Naive B cell (primary cell): ENCODE measurements at places on chromosomes 11 and 22.

- no peak for DNase-seq
Observed at GRCh38 chr11:68011051-68011943, 1.2 kb downstream of the ALDH3B1 start.

DNA sequence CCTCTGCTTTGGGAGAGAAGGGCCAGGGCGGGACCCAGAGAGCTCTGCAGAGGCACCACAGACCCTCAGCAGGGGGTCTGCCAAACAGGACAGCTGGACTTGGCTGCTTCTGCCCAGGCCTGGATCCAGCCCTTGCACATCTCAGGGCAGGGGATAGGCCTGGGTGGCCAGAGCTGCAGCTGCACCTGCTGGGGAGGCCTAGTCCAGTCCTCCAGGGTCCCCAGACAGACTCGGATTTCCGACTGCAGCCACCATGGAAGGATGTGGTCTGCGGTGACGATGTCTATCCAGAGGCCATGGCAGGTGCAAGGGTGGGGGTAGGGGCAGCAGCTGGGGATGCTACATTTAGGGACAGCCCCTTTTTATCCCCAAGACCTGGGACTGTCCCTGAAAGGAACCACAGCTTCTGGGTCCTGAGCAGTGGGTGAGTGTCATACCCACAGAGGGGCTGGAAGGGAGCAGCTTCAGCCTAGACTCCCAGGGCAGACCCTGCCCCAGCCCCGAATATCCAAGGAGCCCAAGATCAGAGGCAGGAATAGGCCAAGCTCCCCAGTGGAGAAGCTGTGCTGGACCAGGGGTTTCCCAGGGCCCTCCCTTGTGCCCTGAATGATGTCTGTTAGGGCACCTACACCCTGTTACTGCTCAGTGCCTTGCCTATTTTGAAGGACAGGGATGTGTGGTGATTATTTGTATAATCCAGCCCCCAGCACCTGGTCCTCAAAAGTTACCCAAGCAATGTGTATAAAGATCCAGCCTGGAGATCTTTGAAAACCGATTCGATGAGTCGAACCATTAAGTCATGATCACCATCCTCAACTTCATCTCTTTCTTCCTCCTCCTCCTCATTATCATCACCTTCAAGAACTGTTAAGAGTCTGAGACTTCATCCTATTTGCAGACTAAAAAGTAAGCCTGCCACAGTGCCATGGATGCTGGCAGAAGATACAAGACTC is 2.5 kb upstream of the IGLL5 start:
- DNase-seq, result peak; percentile 95

DNA sequence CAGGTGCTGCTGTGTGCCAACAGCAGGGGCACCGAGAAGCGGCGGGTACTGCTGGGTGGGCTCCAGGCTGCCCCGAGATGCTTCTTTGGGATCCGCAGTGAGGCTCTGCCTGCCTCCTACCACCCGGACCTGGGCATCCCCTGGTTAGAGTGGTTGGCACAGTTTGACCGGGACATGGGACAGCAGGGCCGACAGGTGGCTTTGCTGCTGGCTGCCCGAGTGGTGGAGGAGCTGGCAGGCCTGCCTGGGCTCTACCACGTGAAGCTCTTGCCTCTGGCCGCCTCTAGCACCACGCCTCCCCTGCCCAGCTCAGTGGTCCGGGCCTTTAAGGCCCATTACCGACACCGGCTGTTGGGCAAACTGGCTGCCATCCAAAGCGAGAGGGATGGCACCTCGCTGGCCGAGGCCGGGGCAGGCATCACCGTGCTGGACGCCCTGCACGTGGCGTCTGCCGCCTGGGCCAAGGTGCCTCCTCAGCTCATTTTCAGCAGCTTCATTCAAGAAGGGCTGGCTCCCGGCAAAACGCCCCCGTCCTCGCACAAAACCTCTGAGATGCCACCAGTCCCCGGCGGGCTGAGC is 1.9 kb downstream of the TIGD3 start:
- DNase-seq, result no peak

GRCh38 chr22:46105494-46106278 is 44.6 kb upstream of the PPARA start:
- no peak for DNase-seq

- DNase-seq, result no peak
Observed at GRCh38 chr11:118252688-118253087, 523 bp upstream of the MPZL3 start.

DNA sequence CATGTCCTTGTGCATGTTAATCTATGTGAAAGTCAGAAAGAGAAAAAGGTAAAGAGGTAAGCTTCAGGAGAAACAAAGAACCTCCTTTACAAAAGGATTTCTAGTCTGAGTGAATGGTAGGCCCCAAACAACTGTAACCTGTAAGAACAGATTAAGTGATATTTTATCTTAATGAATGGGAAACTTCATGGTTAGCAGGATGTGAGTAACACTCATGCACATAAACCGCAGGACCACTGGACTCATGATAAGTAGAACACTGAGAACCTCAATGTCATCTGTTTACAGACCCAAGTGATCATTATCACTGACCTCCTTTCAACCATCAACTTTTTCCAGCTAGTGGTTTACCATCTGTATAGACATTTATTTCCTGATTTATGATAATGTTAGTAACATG is 19.9 kb downstream of the OR8G5 start:
- no peak for DNase-seq

- DNase-seq, result no peak
Observed at GRCh38 chr22:30400159-30400558, 3.3 kb downstream of the SEC14L2 start.

GRCh38 chr22:41256254-41257253 is 15.8 kb upstream of the CHADL start:
- no peak for DNase-seq

- DNase-seq, result no peak
Observed at GRCh38 chr22:46668116-46668515, 47.9 kb downstream of the GRAMD4 start.

DNA sequence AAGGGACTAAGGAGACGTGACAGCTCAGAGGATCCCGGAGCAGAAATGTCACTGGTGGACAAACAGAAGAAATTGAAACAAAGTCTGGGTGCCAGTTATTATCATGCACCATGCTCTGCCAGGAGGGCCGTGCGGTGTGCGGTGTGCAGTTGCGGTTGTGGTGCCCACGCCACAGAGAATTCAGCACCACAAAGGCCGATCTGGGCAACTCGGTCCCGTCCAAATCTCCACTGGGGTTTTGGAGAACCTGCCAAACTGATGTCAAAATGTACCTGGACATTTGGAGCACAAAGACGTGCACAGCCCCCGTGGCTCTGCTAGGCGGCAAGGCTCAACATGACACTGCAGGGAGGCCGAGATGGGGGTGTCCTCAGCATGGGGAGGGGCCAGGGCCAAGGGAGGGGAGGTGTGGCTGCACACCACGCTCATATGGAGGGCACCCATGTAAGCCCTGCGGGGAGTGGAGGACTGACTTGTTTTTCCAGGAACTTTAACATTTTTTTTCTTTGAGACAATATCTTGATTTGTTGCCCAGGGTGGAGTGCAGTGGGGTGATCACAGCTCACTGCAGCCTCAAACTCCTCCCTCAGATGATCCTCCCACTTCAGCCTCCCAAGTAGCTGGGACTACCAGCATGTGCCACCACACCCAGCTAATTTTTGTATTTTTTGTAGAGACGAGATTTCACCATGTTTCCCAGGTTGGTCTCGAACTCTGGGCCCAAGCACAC is 39.4 kb downstream of the GNB1L start:
- DNase-seq, result no peak
